ENCODE measurements at places on chromosomes 13 and 19.

GRCh38 chr19:20154636-20155035, 12.4 kb upstream of the ZNF486 start:
- DNase-seq: no peak

DNA sequence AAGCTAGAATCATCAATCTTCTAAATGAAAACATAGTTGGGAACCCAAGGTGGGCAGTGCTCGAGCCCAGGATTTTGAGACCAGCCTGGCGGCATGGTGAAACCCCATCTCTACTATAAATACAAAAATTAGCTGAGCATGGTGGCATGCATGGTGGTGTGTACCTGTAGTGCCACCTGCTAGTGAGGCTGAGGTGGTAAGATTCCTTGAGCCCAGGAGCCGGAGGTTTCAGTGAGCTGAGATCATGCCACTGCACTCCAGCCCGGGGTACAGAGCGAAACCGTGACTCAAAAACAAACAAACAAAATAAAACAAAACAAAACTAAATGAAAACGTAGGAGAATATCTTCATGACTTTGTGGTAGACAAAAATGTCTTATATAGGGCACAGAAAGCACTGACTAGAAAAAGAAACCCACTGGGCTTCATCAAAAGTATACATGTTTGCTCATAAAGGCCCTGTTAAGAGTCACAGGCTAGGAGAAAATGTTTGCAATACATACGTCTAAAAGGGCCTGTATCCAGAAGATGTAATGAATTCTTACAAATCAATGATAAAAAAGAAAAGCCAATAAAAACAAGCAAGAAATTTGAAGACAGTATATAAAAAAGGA, 353.6 kb downstream of the FGF9 start:
- DNase-seq: no peak

- DNase-seq: no peak
Measured at GRCh38 chr13:110070511-110071120, 236.3 kb downstream of the COL4A1 start.

DNA sequence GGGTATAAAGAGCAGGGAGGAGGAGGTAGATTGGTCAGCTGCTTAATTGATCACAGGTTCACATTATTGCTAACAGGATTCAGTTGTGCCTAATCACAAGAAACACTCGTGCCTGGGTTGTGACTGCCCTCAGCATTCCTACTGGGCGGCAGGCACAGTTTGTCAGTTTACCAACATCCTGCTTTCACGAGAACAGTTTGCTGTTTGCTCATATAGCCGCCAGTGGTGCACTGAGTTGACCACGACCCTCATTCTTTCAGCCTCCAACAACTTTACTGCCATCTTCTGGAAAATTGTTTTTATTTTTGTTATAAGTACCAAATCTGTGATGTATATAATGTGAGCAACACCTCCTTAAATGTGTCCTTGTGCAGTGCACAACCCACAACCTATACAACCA, 16.2 kb upstream of the IFT88 start:
- no peak for DNase-seq

GRCh38 chr19:13430790-13431582, 75.3 kb downstream of the CACNA1A start:
- peak; percentile 47 for DNase-seq

- peak; percentile 81 for DNase-seq
Measured at GRCh38 chr19:40774916-40775631, at the start of gene MIA. MIA (plus strand) TSS chr19:40775521; CDS start chr19:40775543, 22 bp downstream.

DNA sequence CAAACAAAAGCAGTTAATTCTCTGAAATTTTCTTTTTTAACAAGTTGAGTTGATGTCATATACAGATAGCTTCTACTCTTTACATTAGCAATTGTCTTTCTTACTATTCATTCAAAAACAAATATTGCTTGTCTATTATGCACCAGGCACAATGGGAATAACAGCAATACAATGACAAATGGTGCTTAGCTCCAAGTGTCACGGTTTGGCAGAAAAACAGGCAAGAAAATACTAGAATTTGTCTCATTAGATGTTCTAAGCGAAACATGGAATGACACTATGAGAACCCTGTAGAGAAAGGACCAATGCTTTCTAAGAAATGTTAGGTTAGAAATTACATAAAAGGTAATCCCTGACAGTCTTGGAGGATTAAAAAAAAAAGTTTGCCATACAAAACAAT, 187.6 kb downstream of the PCDH9 start:
- DNase-seq: no peak

- DNase-seq: no peak
Measured at GRCh38 chr13:51848674-51849073, 3.7 kb upstream of the TMEM272 start.

DNA sequence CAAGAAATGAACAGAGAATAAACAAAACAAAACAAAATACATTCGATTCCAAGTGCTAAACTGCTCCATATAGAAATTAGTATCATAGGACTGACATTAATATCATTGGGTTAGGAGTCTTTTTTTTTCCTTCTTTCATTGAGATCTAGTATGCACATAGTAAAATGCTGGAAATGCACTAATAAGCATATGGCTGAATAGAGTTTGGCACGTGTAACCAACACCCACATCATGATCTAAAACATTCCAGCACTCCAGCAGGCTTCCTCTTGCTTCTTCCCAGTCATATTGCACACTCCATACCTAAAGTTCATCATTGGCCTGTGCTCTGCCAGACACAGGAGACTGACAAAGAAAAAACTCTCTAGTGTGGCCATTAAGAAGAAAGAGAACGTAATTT, 117.5 kb downstream of the POU4F1 start:
- DNase-seq: no peak

DNA sequence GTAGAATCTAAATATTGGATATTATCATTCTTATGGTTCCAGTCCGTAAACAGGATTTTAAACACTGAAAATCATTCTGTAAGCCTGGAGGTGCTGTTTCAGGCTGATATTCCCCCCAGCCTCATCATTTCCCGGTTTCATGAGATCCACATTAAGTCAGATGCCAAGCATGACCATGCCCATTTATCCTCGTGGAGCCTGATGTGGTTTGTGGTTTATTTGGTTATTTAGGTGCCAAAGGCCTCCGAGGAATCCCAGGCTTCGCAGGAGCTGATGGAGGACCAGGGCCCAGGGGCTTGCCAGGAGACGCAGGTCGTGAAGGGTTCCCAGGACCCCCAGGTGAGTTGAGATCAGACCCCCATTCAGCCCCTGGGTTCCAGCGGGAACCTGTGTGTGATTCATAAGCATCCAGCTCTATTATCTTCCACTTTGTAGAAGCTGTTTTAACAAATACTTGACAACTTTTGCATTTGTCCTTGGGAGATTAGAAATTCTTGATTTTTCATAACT, 92.5 kb downstream of the RAB20 start:
- DNase-seq: no peak

- DNase-seq: peak; percentile 78
Measured at GRCh38 chr19:42471554-42472249, 29.0 kb upstream of the CXCL17 start.

GRCh38 chr19:38920602-38921419, 8.8 kb upstream of the CCER2 start:
- no peak for DNase-seq

DNA sequence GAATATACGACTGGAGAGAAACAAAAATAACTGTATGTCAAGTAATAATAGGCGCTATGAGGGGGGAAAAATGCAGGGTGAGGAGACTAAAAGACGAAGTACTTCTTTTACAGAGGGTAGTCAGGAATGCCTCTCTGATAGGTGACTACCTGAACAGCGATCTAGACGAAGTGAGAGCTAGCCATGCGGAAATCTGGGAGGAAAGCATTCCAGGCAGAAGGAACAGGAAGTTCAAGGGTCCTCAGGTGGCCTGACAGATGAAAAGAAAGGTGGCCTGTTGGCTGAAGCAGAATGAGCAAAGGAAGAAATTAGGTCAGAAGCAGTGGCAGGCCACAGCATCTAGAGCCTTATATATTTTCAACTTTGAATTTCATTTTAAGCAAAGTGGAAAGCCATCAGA, 13.3 kb downstream of the ZDHHC20 start:
- DNase-seq: no peak

- DNase-seq: peak; percentile 35
Measured at GRCh38 chr19:9323557-9323918, 441 bp upstream of the ZNF559 start.

DNA sequence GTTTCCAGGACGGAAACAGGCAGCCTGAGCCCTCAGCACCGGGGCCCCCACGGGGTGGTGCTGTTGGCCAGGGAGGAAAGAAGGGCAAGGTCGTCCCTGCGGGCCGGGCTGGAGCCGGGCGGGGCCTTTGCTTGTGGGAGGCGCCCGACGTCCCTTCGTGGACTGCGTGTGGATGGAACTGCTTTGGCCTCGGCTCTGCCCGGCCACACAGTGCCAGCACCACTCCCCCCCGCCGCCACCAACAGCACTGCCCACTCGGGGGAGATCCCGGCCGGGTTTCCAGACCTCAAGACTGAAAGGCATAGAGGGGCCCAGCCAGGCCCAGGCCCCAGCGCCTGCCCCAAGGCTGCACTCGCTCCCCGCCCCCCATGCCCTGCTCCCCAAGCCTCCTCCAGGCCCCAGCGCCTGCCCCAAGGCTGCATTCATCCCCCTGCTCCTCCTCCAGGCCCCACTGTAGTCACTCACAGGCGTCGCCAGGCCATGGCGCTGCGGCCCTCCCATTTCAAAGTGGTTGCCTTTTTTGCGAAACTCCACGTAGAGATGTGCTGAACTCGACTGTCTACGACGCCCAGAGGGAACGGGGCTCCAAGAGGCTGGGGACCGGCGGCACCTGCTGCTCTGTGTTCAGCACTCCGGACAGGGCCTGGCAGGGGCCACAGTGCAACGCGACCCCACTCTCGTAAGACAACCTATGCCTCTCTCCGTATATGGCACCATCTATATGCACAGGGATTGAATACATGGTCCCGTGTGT, 22.5 kb downstream of the C13orf46 start:
- peak; percentile 95 for DNase-seq

DNA sequence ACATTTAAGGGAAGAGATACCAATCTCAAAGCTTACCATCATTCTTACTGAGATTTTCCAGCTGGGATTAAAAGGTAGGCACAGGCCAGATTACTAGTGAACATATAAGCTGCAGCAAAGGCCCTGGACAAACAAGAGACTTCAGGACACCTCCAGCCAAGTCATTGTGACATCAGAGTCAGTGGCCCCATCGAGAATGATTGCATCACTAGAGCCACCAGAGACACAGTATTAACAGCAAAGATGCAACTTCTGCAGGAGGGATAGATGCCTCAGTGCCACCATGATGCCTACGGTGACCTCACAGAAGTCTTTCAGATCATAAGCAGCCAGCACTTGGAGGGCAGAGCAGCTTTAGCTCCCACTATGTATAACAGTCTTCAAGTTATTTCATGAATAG, 8.6 kb downstream of the RUBCNL start:
- no peak for DNase-seq

- no peak for DNase-seq
Measured at GRCh38 chr13:78593652-78594455, 9.5 kb downstream of the POU4F1 start.

- DNase-seq: no peak
Measured at GRCh38 chr19:39546599-39546998, 6.6 kb upstream of the EID2 start.

DNA sequence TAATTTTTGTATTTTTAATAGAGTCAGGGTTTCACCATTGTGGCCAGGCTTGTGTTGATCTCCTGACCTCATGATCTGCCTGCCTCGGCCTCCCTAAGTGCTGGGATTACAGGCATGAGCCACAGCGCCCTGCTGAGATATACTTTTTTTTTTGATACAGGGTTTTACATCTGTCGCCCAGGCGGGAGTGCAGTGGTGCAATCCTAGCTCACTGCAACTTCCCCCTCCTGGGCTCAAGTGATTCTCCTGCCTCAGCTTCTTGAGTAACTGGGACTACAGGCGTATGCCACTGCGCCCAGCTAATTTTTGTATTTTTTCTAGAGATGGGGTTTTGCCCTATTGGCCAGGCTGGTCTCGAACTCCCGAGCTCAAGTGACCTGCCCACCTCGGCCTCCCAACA, 2.0 kb downstream of the COLGALT1 start:
- no peak for DNase-seq

DNA sequence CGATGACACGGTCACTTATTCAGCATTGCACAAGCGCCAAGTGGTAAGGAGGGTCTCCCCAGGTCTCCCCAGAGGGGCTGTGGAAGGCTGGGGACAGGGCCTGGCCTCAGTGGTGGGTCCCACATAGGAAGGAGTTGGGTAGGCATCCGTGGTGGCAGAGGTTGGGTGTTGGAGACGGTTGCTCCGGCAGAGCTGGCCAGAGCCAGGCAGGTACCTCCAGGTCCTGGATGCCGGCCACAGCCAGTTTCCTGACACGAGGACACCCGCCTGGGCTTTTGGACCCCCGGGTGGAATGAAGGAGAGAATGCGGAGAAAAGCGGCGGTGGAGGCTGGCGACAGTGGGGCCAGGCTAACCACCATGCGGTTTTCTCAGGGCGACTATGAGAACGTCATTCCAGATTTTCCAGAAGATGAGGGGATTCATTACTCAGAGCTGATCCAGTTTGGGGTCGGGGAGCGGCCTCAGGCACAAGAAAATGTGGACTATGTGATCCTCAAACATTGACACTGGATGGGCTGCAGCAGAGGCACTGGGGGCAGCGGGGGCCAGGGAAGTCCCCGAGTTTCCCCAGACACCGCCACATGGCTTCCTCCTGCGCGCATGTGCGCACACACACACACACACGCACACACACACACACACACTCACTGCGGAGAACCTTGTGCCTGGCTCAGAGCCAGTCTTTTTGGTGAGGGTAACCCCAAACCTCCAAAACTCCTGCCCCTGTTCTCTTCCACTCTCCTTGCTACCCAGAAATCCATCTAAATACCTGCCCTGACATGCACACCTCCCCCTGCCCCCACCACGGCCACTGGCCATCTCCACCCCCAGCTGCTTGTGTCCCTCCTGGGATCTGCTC, 1.3 kb upstream of the FFAR1 start:
- no peak for DNase-seq

GRCh38 chr19:12995596-12996405, 526 bp downstream of the NFIX start:
- DNase-seq: peak; percentile 19

GRCh38 chr19:41434450-41434849, 5.3 kb downstream of the DMAC2 start:
- no peak for DNase-seq

DNA sequence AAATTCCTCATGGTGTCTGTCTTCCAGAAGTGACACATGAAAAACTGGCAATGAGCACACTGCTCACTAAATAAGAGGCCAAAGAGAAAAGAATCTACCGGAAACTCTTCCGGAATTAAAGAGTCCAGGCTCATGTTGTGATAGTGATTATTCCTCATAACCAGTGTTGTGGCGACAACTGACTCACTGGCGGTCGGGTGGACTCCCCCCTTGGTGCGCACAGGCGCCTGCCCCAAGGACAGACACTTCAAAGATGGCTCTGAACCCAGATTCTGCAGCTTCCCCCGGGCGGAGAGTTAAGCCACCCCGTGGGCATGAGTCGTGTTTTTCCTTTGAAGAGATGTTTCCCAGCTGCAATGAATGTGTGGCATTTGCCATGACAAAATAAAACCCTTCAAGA, 10.3 kb downstream of the IL17D start:
- DNase-seq: no peak
